ENCODE measurements at places on chromosomes 7 and 10.

- no peak for DNase-seq
Measured at GRCh38 chr7:17770710-17771375, 169.5 kb downstream of the SNX13 start.

GRCh38 chr7:43553999-43554398 lies 28.9 kb upstream of the STK17A start:
- DNase-seq = no peak

DNA sequence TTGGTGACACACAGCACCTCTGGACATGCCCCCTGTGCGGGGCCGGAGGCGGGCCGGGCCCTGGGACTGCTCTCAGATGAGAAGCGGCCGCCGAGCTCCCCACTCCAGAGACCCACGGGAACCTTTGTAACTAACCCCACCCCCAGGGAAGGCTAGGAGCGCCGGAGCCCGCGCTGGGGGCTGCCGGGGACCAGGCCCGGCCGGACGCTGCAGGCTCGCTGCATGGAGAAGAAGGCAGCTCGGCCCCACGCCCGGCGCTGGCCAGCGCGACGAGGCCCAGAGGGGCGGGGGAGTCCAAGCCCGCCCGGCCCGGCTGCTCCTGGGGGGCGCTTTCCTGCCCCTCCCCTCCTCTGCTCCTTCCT lies 36.5 kb downstream of the AGAP3 start:
- no peak for DNase-seq

DNA sequence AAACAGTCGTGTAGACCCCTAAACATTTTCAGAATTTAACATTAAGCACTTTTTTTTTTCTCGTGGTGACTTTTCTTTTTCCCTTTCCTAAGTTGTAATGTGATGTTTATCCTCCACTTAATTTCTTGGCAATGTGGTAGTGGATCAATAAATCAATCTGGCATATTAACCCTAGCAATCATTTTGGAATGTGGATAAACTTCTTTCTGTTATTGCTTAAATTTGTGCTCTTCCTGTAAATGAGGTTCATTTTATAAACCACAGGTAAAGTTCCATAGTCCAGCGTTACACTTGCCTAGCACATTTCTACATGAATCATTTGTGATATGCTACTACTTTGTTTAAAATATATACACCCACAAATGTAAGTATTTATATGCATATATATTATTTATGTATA lies 247.4 kb upstream of the ETV1 start:
- no peak for DNase-seq

- no peak for DNase-seq
Measured at GRCh38 chr7:130270947-130271800, 4.5 kb downstream of the CPA2 start.

DNA sequence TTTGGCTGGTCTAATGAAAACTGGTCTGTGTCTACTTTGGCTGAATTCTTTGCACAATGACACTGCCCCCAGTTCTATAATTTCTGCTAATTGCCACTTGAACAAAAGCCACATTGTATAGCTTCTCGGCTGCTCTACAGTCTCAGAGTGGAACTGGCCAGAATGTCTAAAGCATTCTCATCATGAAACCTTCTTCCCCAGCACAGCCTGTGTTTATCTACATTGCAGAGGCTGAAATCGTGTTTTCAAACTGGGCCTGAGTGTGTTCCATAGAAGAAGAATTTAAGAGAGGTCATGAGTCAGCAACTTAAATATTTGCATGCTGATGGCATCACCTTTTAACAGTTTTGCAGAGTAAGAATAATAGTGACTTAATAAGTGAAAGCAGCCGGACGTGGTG lies 177.2 kb downstream of the BUB3 start:
- DNase-seq = no peak

DNA sequence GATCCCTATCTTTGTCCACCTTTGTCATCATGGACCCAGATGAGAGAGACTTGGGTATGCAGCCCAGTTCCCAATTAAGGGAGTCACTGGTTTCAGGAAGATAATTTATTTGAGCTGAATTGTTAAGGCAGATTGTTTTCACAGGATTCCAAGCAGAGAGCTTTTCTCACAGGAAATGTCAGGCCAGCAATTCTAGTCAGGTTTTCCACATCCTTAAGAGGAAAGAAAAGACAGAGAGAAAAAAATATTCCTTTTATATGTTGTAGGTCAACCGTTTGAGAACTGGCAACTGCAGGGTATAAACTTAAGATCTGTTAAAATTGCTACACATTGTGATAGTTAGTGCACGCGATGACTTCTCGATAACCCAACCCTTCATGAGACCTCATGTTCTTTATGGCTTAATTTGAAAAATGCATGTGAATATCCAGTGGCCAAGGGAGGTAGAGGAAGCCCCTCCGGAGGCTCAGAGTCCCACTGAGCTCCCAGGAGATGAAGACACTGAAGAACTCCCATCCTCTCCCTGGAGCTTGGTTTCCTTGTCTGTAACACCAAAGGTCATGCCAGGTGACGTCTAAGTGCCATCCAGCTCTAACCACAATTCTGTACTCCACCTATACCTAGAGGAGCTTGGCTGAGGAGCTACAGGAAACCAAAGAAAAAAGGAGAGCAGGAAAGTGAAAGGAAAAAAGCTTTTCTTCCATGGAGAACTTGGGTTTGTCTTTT lies 45.6 kb downstream of the MINDY4 start:
- DNase-seq = no peak

Measured in cerebellar nuclear complex (tissue), 1 donor.